ENCODE measurements at places on chromosomes 11 and 22. TPM values are rescaled to one million over a fixed set of nuclear protein-coding genes. Genes with fewer than 3 reads are reported as not detected.

- no peak for DNase-seq
Observed at GRCh38 chr22:41411021-41411851, 29.5 kb downstream of the TEF start.

DNA sequence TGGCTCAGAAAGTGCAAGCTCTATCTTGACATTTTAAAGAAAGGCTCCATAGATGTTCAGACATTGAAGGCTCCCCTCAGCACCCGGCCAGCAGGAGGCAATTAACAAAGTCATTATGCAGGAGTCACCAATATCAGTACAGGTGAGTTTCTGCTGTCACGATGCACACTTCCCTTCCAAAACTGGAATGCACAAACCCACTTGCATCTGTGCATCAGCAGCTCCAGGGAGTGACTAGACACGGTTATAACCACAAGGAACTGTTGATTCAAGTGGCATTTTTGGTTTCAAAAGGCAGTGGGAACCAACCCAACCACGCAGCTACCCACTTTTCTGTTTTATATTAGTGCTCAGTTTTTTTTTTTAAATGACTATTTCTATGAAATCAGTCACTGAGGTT is 293.9 kb upstream of the NARS2 start:
- no peak for DNase-seq

GRCh38 chr11:14972581-14973495 is 687 bp upstream of the CALCA start:
- DNase-seq = no peak

GRCh38 chr11:67370351-67371076 is 2.9 kb downstream of the CLCF1 start:
- no peak for DNase-seq

DNA sequence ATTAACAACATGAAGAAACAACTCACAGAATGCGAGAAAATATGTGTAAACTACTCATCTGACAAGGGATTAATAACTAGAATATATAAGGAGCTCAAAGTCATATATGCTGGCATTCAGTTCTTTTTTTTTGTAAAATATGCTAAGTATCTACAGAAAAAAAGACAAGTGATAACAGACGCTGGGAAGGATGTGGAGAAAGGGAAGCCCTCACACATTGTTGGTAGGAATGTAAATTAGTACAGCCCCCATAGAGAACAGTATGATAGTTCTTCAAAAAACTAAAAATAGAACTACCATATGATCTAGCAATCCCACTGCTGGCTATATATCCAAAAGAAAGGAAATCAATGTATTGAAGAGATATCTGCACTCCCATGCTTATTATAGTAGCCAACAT is 13.8 kb downstream of the GAB2 start:
- no peak for DNase-seq

DNA sequence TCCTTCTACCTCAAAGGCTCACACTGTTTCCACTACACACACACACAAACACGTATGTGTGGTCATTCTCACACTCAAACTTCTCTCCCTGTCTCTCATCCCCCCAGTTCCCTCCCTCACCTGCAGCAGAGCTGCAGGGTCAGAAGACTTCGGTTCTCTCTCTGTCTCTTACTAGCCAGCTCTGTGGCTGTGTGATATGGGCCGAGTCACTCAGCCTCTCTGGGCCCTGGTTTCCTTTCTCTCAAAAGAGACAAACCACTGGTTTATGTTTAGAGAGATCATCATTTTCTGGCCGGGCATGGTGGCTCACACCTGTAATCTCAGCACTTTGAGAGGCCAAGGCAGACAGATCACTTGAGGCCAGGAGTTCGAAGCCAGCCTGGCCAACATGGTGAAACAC is 21.1 kb downstream of the TSPAN18 start:
- no peak for DNase-seq

- no peak for DNase-seq
Observed at GRCh38 chr11:120205596-120206161, 5.2 kb upstream of the OAF start.

The KCNK4 gene
- not detected for polyA plus RNA-seq

GRCh38 chr22:49977578-49977977 is 17.0 kb downstream of the PIM3 start:
- DNase-seq = no peak

The ABCC8 gene
- not detected for polyA plus RNA-seq

DNA sequence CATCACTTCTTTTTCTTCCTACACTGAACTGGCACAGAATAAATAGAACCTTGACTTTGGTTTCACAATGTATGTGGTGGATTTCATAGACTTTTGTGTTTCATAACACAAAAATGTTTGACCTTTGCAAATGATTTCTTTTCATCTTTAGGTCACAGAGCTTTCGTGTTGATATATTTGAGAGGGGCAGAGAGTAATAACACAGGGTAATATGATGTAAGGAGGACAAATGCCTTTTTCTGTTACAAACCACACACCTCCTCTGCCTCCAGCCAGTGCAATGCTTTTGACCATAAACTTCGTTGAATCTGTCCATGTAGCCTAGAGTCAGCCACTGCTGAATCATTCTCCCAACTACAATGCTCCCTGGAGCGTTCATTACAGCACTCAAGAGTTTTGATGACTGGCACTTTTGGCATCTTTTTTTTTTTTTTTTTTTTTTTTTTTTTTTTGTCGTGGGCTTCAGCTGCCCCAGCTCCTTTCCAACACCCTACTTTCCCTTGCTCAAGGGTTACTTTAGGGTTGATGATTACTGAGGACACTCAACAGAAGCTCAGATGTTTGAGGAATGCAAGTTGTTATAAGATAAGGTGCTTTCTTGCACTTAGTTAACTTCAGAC is 11.4 kb upstream of the CAT start:
- DNase-seq = no peak

DNA sequence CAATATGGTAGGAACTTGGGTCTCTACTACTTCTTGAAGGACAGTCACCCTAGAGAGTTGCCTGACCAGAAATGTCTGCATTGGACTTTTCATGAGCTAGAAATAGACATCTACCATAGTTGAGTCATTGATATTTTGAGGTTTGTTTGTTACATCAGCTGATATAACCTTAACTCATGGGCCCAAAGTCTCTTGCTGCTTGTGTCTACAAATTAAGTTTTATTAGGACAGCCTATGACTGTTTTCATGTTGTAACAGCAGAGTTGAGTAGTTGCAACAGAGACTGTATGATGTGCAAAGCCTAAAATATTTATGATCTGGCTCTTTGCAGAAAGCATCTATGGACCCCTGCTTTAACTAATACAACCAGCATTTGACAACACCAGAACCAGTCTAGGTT is 155.3 kb downstream of the MIAT start:
- DNase-seq = no peak

DNA sequence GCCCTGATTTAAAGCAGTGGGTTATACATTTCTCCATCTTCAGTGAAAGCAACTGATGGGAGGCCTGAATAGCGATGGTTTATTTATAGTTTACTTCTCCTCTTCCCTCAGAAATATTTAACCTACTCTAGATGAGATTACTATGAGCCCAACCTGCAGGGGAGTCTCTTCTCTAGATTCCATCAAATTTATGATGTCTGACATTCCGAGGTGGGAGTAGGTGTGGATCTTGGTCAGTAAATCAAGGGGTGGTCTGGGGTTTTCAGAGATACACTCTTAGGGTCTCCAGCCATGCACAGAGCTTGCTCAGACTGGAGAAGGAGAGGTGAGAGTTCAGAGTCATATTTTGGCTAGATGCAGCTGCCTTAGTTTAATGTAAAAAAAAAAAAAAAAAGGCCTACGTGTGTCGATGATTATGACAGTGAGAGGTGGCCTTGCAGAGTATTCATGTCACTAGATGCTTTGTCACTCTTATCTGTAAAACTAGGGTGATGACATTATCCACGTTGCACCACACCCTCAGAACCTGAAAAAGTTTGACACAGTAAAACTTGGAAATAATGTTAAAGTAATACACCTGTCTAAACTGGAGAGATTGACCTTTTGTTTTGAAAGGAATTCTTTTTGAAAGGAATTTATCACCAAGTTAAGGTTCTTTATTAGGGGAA is 81.2 kb downstream of the EXT2 start:
- DNase-seq = no peak

The FGF3 gene
- not detected for polyA plus RNA-seq

DNA sequence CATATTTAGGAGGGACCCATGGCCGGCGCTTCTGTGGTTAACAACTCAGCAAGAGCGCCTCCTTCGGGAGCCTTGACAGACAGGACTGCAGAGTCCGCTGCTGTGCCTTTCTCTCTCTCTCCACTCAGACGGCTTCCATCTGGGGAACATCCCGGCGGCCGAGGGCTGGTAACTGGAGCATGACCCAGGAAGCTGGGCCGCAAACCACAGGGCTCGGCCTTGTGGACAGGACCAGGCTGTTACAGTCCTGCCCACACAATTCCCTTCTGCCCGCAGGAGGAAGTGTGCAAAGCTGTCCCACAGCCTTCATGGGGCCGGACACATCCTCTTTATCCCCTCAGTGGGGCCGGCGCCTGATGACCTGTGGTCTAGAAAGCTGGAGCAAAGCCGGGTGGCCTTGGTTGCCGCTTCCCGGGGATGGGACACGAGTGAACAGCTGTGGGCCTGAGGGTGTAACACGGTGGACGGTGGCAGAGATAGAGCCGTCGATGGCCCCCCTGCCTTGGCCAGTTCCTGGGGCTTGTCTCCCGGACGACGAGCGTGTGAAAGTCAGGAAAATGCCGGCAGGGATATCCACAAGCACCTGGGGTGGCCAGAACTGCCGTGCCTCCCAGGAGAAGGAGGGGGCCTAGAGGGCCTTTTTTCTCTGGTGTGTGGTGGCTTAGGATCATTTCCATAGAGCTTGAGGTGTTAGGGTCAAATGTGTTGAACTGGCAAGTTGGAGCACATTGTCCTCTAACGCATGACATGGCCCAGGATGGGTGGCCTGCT is 50.1 kb downstream of the FBLN1 start:
- peak; percentile 47 for DNase-seq

- no peak for DNase-seq
Observed at GRCh38 chr22:40932396-40932795, 18.8 kb upstream of the RBX1 start.

- no peak for DNase-seq
Observed at GRCh38 chr11:125947419-125948277, 1.8 kb downstream of the VSIG10L2 start.
